ENCODE measurements at places on chromosomes 2 and 18.

DNA sequence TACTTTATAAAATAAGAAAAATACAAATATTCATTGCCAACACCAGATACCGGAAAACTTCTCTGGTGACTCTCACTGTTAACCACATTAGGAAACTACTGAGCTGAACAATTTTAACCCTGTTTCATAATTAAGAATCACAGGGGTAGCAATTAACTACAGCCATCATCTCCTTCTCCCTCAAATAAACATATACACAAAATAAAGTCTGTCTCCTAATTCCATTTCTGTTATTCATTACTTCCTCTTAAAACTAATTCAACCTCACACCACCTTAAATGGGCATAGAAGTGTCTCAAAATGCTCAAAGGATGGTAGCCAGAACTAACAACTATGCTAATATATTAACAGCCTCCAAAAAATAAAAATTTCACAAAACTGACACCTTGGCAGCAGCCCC lies 60.7 kb downstream of the ACVR1 start:
- DNase-seq, result no peak

DNA sequence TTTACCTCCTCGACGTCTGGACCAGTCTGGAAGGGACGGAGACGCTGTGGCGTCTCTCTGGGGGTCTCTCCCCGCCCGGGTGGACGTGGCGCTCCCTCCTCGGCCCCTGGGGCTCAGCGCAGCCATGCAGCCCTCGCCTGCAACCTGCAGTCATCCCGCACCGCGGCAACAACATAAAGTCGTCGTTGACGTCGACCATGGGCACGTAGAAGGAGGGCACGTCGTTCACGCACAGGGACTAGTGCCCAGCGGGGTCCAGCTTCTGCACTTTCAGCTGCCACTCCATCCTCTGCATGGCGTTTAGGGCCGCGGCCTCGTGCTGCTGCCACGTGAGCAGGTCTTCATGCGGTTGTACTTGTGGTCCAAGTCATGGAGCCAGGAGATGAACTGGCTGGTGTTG lies 889.6 kb upstream of the LRRTM1 start:
- no peak for DNase-seq

GRCh38 chr18:12068950-12069320 lies 24.7 kb upstream of the ANKRD62 start:
- no peak for DNase-seq

DNA sequence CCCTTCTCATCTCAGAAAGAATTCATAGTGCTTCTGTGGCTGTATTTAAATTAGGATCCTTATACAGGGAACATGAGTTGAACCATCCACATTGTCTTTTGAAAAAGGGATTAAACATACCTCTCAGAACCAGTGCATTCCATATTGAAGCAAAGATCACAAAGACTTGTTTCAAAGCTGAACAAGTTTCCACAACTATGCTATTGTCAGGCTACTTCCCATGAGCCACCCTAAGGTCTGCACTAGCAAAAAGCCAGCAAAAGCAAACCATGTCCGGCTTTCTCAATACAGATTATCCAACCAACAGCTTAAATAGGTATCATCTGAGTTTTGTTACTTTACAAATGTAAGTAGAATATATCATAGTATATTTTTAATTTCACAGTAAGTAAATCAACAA lies 78.1 kb downstream of the SCG2 start:
- no peak for DNase-seq

- DNase-seq, result no peak
Measured at GRCh38 chr2:109428281-109428680, 185.5 kb downstream of the SEPTIN10 start.

DNA sequence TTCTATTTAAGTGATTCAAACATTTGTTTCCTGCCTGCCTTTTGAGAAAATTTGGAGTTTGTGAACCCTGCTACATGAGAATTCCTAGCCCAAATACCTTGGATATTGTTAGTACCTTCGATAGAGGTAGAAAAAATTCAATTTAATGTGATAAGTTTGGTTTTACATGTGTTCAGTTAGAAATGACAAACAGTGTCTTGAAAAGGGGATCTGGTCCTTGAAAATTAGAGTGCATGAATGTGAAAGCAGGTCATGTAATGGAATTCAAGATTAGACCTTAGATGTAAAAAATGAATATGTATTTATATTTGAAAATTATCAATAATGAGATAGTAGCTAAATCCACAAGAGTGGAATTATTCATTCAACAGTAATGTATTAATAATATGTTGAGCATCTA lies 70.5 kb downstream of the PIK3C3 start:
- DNase-seq, result no peak

GRCh38 chr2:159633219-159633618 lies 16.9 kb upstream of the BAZ2B start:
- DNase-seq, result no peak

DNA sequence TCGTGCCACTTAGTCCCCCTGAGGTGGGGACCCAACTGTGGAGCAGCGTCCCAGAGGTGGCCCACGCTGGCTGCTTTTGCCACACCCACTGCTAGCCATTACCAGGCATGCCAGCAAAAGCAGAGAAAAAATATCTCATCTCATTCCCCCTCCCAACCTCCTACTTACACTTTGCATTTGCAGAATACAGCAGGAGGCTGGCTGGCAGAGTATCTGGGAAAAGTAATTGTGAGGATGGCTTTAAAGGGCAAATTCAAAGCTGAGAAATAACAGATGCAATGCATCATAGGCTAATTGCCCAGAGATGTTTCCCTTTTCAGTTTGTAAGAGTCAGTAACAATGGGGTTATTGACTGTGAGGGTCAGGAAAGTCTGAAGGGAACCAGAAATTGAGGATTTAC lies 438.1 kb upstream of the DSEL start:
- no peak for DNase-seq

DNA sequence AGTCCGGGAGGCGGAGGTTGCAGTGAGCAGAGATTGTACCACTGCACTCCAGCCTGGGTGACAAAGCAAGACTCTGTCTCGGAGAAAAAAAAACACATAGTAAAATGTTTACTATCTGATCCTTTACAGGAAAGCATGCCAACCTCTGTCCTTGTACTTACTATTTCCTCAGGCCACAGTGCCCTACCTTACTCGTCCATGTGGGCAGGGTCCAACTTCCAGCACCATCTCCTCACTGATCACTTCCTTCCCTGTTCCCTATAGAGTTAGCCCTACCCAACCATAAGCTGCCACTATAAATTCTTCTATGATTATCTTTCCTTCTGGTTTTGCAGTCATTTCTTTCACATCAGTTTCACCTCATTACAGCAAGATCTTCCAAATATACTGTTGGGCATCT lies 136.2 kb downstream of the MYO5B start:
- no peak for DNase-seq

- no peak for DNase-seq
Measured at GRCh38 chr2:12430407-12431133, 286.2 kb upstream of the TRIB2 start.

- no peak for DNase-seq
Measured at GRCh38 chr2:43461453-43462073, 134.3 kb downstream of the THADA start.

GRCh38 chr2:29272311-29272710 lies 157.1 kb downstream of the CLIP4 start:
- DNase-seq, result no peak

- DNase-seq, result no peak
Measured at GRCh38 chr18:74645679-74646078, 48.0 kb downstream of the ZNF407 start.

- no peak for DNase-seq
Measured at GRCh38 chr18:42458226-42458625, 503.2 kb downstream of the PIK3C3 start.

DNA sequence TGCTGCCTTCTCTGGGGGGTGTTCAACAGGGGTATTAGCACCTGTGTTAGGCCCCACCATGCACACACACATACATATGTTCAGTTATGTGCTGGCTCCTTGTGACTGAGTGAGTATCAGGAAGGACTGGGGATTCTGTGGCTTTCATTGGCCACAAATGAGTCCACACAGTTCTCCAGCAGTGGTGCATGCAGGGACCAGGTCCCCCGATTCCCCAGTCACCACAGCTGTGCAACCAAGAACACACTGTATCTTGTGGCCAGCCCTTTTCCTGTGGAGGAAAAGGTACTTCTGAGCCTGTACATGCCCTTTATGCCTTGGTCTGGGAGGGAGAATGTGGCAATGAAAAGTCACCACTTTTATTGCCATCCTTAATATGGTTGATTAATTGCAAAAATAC lies 74.9 kb upstream of the KLF7 start:
- DNase-seq, result no peak

DNA sequence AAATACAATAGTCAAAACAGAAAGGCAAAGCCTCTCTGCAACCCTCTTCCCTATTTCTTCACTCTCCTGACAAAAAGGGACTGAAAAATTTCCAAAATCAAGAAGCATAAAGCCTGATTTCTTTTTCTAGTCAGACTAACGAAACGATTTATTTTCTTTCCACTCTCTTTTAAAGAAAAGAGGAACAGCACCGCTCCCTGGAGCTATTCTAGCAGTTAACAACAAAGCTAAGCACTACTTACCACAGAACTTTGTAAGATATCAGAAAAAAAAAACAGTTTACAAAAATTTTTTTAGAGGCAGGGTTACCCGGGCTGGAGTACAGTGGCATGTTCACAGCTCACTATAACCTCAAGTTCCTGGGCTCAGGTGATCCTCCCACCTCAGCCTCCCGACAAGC lies 14.4 kb upstream of the FHL2 start:
- DNase-seq, result no peak

DNA sequence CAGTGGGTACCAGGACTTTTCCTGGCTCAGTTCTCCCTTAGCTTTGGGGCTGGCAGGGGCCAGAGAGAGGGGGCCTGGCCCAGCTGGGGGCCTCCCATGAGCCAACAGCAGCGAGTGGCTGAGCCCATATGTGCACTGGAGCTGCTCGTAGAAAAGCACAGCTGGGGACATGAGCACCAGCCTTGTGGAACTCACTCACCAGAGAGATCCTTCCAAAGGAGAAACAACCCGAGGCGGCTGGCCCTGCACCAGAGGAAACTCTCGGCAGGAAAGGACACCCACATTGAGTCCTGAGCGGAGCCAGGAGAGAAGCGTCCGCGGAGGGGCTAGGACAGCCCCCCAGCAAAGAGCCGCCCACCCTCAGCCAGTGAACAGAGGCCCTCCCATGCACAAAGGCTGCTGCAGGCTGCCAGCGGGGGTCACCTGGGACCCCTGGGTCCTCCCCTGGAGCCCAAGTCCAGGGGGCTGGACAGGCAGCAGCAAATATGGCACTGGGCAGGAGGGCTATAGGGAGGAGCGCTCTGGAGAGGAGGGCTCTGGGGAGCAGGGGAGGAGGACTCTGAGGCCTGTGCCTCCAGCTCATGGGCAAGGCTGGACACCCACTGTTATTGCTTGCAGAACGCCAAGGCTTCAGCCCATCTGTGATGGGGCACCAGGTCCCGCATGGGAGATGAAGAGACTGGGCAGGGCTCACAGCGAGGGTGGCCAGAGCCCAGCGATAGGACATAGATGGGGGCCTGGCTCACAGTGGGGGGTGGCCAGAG lies 42.1 kb upstream of the SNED1 start:
- DNase-seq, result no peak

DNA sequence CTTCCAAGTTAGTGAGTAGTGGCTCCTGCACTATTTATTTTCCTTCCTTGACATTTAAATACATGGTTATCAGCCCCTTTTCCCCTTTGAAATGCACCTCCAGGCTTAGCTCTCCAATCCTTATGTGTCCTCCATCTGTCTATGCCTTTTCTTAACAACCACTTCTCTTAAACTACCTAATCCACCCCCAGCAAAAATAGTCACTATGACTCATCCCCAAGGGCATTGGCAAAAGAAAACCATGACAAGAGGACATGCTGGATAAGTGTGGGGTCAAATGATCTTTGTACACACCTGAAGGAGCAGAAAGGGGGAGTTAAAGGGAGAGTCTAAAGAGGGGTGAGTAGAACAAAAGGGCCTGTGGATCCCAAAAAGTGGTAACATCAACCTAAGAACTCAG lies 127.2 kb downstream of the ANKRD44 start:
- no peak for DNase-seq
